ENCODE measurements at places on chromosomes 16 and 17.

DNA sequence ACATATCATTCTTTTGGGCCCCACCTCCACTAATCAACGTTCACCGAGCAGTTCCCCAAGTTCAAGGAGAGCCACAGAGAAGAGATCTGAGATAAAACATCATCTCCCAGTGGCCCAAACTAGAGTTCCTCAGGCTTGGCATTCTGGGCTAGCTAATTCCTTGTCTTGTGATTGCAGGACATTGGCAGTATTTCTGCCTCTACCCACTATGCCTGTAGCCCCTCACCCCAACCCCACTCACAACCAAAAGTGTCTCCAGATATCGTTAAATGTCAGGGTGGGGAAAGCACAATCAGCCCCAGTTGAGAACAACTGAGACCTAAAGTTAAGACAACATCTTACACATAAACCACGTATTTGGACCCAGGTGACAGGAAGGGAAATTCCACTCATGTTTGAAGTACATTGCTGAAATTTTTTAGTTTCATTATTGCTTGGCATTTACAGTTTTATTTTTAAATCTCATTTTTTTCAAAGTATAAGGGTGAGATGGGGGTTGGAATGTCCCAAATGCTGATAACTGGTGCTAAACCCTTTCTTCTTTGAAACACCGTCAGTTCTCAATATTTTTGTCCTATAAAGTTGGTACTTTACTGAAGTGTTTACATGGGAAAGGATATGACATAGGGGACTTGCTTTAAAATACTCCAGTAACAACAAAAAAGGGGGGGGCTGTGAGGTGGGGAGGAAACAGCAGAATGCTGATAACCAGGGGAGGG is 13.6 kb downstream of the ZC3H7A start:
- DNase-seq: peak; percentile 88

DNA sequence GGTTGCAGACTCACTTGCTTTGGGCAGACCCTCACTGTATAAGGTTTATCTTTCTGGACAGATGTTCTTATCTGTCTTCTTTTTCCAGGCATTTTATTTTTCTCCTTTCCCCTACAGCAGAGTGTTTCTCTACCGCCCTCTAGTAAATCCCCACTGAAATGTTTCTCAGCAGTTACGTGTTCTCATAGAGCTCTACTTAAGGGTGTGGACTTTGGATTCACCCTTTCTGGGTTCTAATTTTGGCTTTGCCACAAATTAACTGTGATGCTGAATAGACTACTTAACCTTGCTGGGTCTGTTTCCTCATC is 2.0 kb downstream of the ADAT1 start:
- peak; percentile 58 for DNase-seq

GRCh38 chr16:81717662-81718189 is 61.4 kb upstream of the PLCG2 start:
- peak; percentile 70 for DNase-seq

GRCh38 chr17:37608351-37609169 is 658 bp downstream of the SYNRG start:
- DNase-seq: peak; percentile 77

GRCh38 chr17:78529251-78529650 is 47.9 kb downstream of the DNAH17 start:
- DNase-seq: no peak

DNA sequence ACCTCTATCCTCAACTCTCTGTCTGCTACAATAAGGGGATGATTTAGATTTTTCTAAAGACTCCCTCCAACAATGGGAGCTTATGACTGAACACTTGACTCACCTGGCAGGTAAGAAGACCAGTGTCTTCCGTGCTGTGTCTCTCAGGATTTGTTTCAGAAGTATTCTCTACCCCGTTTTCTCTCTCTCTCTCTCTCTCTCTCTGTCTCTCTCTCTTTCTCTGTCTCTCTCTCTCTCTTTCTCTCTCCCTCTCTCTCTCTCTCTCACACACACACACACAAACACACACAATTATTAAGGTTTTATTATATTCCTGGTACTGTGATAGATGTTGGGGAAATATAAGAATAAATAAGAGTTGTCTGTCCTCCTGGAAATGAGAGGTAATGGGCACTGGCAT is 263.9 kb downstream of the TOX3 start:
- no peak for DNase-seq

DNA sequence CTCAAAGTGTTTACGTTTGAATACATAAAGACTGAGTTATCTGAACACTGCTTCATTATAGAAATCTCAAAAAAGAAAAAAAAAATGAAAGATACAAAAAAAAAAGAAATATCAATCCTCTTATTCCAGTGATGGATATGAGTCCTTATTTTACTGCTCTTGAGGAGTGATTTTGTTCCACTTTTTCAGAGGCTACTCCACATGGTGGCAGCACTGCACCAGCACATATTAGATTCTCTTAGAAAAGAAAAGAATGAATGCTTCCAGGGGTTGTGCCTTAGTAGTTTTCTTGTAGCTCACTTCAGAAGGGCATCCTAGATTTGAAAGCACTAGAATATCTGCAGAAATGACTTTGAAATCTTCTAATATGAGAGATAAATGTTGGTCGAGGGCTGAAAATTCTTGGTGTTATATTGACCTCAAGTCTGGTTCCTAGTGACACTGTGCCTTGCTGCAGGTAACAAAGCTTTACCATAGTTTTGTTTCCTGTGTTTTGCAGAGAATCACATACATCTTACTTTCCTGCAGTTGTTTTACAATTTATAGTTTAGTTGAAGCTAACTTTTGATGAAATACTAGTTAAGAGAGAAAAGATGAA is 25.9 kb downstream of the AP2B1 start:
- DNase-seq: peak; percentile 71

- DNase-seq: peak; percentile 19
These were observed 3.2 kb downstream of the MED31 start for GRCh38 chr17:6648181-6648580.

DNA sequence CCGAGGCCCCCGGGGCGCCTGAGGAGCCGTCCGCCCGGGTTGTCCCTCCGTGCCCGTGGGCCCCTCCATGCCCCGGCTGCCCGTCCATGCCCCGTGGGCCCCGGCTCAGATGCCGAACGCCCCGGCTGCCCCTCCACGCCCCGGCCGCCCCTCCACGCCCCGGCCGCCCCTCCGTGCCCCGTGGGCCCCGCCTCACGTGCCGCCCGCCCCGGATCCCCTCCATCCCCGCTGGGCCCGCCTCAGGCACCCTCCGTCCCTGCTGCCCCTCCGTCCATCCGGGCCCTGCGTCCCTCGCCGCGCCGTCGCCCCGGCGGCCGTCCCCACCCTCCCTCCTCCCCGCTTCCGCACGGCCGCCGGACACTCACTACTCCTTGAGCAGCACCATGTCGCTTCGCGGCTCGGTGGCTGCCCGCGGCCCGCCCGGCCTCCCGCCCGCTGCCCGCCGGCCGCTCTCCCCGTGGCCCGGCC is 382 bp downstream of the PITPNA start:
- peak; percentile 23 for DNase-seq
